ENCODE measurements at places on chromosomes 1 and 21. TPM values are rescaled to one million over a fixed set of nuclear protein-coding genes. Genes with fewer than 3 reads are reported as not detected.

DNA sequence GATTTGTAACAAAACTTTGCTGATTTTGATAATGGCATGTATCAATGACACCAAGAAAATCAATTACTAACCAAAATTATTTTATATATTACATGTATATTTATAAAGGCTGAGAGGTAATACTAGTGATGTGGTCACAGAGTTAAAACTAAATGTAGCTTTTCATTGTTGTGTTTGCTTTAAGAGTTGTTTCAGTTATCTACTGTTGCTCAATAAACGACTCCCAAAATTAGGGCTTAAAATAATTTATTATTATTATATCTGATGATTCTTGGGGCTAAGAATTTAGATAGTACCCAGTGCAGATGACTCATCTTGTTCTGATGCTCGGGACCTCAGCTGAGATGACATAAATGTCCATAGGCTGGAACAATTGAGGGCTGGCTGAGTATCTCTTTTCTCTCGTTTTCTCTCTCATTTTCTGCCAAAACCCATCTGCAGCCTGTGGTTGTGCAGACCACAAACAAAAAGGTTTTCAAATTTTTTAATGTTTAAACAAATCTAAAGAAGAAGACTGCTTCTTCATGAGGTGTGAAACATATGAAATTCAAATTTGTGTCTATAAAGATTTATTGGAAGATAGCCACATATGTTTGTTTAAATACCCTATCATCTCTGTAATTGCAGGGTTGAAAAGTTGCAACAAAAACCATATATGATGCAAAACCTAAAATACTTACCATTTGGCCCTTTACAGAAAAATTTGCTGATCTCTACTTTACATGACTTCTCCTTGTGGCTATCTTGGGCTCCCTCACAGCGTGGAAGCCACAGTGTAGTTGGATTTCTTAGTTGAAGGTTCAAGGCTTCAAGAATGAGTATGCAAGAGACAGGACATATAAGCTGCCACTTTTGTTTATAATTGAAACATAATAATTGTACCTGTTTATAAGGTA, 14.8 kb upstream of the PTPRC start:
- DNase-seq: no peak

DNA sequence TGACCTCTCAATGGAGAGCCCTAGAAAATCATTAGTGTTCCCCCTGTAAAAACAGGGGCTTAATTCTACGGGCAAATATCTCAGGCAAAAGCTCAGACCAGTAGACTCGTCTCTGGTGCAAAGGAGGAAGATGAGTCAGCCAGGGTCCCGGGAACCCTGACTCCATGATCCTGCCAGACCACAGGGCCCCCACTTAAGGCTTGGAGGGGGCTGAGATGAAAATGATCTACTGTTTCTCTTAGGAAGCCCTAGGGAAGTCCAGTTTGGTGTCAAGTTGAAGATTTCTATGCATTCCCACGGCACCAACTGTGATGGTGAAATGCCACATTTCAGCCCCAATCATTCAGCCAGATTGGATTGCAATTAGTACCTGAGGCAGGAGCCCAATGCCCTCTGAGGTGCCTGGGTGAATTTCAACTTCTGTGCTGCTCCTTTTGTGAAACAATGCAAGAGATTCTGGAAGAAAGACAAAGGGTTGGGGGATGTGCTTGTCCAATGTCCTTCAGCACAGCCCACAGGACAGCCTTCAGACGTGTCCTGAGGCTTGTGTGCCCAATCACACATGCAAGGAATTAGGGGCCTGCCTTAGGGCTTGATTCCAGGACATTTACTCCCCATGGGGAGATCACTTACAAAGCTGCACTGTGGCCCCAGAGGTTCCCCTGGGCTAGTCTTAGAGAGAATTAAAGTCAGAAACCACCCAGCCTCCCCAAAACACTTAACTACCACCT, 18.1 kb downstream of the NAV1 start:
- DNase-seq: no peak

GRCh38 chr1:28580722-28581530, 11.1 kb upstream of the RAB42 start:
- no peak for DNase-seq

DNA sequence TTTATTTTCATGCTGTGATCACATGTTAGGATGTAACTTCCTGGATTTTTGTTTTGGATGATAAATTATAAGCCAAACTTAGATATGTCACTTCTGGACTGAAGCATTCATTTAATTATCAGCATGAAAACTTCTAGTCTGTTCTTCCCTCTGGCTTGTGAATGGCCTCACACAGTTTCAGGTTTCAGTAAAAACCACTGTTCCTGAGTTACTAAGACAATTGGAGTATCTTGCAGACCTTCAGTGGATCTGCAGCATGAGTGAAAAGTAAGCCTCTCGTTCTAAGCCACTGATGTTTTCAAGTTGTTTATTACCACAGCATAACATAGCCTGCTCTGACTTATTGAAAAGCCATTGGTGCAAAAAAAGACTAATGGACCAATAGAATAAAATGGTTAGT, 55.3 kb upstream of the RGS21 start:
- no peak for DNase-seq

Gene CCDC30
- 0.12 TPM for polyA plus RNA-seq

DNA sequence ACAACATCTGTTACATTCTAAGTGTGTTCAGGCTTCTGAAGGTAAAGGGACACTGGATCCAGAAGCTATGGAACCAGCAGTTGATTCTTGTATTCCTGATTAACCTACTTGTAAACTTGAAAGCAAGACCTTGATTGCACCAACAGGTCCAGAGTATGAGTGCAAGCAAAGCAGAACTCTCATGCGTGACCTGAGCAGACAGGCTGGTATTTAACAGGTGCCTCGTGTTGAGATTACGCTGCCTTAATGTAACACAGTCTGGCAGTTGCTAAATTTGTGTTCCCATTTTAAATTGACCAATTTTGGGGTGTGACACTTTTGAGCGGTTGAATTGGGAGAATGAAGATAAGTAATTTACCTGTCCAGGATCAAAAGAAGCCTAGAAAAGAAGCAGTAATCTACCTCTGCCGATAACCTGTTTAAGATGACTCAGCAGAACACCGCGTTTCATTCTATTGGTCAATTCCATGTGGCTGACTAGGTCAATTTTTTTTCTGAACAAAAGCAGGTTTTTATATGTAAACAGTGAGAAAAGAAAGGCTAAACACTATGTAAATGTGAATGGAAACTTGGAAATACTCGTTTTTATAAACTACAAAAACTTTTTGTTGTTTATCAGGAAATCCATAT, 147.6 kb downstream of the DYRK1A start:
- no peak for DNase-seq

DNA sequence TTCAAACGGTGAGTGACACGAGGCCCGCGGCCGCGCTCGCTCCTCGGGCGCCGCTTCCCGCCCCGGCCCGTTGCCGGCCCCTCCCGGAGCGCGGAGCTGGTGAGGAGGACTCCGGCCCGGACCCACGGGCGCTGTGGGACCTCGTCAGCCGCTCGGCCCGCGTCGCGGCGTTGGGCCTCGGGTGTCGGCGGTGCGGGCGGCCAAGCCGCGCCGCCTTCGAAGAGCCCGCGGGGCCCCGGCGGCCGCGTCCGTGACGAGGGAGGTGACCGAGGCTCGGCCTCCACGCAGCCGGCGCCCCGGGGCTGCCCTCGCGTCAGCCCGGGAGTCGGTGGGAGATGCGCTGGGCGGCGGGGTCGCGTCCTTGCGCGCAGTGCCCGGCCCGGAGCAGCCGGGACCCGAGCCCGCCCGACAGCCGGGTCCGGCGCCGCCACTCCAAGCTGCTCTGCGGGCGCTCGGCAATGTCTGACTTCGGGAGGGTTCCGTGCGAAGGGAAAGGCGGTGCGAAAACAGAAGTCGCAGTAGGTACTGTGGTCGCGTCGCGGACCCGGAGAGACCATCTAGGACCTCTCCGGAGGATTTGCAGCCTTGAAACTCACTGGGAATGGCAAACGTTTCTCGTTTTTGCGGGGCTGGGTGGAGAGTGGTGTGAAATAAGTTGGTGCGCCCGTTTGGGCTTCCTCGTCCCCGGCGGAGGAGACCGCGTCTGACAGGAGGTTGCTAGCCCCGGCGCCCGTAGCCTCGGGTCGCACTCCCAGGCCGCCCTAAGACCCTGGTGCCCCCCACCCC, 829 bp downstream of the SPEN start:
- DNase-seq: no peak

- no peak for DNase-seq
Measured at GRCh38 chr1:54263601-54264226, 63.7 kb downstream of the MRPL37 start.

Gene CATSPERE
- polyA plus RNA-seq: 0.09 TPM

Gene HRNR
- not detected for polyA plus RNA-seq

Gene LRRC39
- polyA plus RNA-seq: 0.09 TPM

GRCh38 chr1:30384286-30385245, 338.8 kb downstream of the MATN1 start:
- DNase-seq: no peak

- no peak for DNase-seq
Measured at GRCh38 chr1:10996100-10996499, 16.4 kb upstream of the TARDBP start.

Gene LRRC3
- polyA plus RNA-seq: 1.3 TPM

DNA sequence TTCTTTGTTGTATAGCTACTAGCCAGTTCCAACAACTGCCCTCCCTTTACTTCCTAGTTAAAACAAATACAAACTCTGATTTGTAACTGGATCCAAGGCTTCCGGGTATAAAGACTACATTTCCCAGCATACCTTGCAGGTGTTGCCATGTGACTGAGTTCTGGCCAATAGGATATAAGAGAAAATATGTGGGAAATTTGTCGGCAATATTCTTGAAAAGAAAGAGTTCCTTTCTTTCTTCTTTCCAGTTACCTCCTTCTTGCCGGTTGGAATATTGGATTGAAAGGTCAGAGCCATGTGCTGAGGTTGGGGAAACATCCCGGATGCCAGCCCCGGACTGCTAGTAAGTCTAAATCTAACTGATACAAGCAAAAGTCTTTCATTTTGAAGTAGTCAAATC, 23.0 kb upstream of the ZBTB40 start:
- no peak for DNase-seq

GRCh38 chr1:37515185-37516034, 844 bp upstream of the MEAF6 start:
- no peak for DNase-seq

GRCh38 chr1:23581219-23581618, 21.9 kb upstream of the ID3 start:
- no peak for DNase-seq

Gene PEAR1
- 4.0 TPM for polyA plus RNA-seq

Gene HAO2
- polyA plus RNA-seq: not detected

GRCh38 chr1:91245435-91245834, 159.2 kb downstream of the HFM1 start:
- no peak for DNase-seq

DNA sequence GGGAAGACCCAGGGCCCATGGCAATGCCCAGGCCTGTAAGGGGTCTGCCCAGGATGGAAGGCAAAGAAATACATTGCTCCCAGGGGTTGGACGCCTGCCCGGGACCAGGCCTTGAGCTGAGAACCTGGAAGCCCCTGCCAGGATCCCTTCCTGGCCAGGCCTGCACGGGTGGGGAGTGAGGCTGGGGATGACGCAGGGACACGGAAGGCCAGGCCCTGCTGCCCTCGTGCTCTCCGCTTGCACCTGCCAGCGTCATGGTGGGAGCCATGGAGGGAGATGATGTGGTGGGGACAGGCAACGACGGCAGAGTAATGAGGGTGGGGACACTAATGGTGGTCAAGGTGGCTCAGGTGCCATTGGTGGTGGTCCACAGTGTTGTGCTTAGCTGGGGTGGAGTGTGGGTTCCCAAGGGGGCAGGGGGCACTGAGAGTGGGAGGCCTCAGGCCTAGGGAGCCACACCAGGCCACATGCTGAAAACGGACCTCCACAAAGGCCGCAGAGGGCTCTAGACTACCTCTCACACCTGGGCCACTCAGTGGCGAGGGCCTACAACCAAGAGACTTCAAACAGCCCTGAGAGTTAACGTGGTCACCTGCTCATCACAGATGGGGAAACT, 4.3 kb downstream of the HES3 start:
- no peak for DNase-seq

DNA sequence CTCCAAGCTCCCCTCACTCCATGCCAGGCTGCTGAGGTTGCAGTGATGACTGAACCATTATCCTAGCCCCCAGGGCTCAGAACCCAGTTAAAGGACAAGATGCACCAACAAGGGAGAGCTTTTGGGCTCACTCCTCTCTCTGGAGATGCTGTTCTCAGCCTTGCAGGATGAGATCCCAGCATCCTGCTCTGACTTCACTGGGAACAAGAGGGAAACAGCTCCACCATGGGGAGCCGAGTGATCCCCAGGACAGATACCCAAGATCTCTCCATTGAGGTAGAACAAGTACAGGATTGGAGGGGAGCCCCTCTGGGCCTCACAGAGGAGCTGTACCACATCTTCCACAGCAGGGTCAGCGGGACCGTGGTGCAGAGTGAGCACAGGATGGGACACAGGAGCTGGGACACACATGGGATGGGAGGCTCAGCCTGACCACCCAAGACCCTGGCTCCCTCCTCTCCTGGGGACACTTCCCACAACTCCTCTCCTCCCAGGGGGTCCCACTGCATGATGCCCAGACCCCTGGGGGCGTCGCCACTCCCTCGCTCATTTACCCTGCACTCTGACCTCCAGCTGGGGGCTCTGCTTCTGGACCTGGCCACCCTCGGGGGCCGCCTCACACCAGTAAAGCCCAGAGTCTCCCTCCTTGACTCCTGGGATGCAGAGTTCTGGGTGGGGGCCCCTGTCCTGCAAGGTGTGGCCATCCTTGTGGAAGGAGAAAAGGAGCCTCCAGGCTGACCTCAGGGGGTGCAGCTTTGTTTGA, 18.6 kb upstream of the SLAMF9 start:
- no peak for DNase-seq

DNA sequence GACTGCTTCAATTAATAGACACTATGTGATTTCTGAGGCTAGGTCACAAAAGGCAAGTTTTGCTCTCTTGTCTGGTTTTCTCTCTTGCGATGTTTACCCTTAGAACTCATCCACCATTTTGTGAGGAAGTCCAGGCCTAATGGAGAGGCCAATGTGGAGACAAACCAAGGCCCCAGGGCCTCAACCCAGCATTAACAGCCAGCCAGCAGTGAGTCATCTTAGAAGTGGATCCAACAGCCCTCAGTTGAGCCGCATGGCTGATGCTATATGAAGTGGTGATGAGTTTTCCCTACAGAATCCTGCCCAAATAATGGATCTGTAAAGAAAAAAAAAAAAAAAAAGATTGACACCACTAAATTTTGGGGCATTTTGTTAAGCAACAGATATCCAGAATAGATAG, 95.1 kb downstream of the DNTTIP2 start:
- DNase-seq: no peak

DNA sequence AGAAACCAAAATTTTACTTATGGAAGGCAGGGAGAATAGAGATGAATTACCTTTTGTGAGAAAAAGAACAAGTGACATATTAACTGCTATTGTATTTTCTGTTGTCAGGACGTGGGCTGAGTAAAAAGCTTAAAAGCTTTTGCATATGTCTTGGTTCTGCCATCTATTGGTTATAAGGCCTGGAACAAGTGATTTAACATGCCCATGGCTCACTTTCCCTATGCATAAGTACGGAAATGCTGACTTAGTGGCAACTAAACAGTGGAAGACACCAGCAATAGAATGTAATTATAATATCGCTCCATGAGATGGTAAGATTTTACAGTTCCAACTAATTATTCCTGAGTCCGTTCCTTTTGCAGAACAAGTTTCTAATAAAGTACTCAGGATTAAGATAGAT, 6.7 kb upstream of the CTSS start:
- DNase-seq: no peak

Gene TMEM82
- polyA plus RNA-seq: not detected
